CD14-positive monocyte (primary cell): ENCODE measurements at places on chromosomes 5 and 9. TPM values are rescaled to one million over a fixed set of nuclear protein-coding genes. Genes with fewer than 3 reads are reported as not detected.

The FRMD3 gene
- polyA plus RNA-seq = 1.6 and 2.8 TPM in 2 replicates

The AIF1L gene
- polyA plus RNA-seq = not detected

The TLX3 gene
- not detected for polyA plus RNA-seq

The GNA14 gene
- not detected for polyA plus RNA-seq

The KLHL9 gene
- 7.7 TPM for polyA plus RNA-seq

The OSMR gene
- polyA plus RNA-seq = not detected in 2 replicates

The SPATA31E1 gene
- 0.01 TPM in 1 of 2 replicates, not detected in the other for polyA plus RNA-seq

The LCN2 gene
- not detected in 2 replicates for polyA plus RNA-seq

The C9orf85 gene
- polyA plus RNA-seq = 3.0 and 5.4 TPM in 2 replicates

- no peaks in the 10 kb centered on the region for H3K27me3 ChIP-seq
- no peak overlapping the region for H3K4me3 ChIP-seq
- DNase-seq = no peak
- no peaks in the 10 kb centered on the region for H3K36me3 ChIP-seq
Measured at GRCh38 chr5:19853616-19854240, 134.3 kb downstream of the CDH18 start.

GRCh38 chr5:163534492-163535094, 29.2 kb downstream of the MAT2B start:
- DNase-seq = no peak
- H3K27ac ChIP-seq = no peak overlapping the region
- no peaks in the 10 kb centered on the region for H3K27me3 ChIP-seq
- no peak overlapping the region for H3K4me3 ChIP-seq
- no peaks in the 10 kb centered on the region for H3K36me3 ChIP-seq

GRCh38 chr5:56160723-56161438, 72.2 kb downstream of the ANKRD55 start:
- no peak overlapping the region for H3K4me3 ChIP-seq
- no peaks in the 10 kb centered on the region for H3K36me3 ChIP-seq
- DNase-seq = no peak
- no peaks in the 10 kb centered on the region for H3K27me3 ChIP-seq
- peak overlapping the region; percentile 97 for H3K27ac ChIP-seq
- peaks cover 93% of the 10 kb centered on the region for H3K4me1 ChIP-seq

- H3K27ac ChIP-seq = no peak overlapping the region
- DNase-seq = peak; percentile 25
- peaks cover 63% of the 10 kb centered on the region for H3K27me3 ChIP-seq
- H3K4me1 ChIP-seq = peaks cover 33% of the 10 kb centered on the region
- H3K36me3 ChIP-seq = no peaks in the 10 kb centered on the region
Measured at GRCh38 chr5:16937503-16938161, 1.5 kb upstream of the MYO10 start.

- no peak for DNase-seq
- H3K4me3 ChIP-seq = peak overlapping the region; percentile 90
- peak overlapping the region; percentile 46 for H3K27ac ChIP-seq
Measured at GRCh38 chr9:32384002-32384363, 460 bp upstream of the ACO1 start.

GRCh38 chr5:154388842-154389241, 57.0 kb upstream of the SAP30L start:
- no peak overlapping the region for H3K4me3 ChIP-seq
- no peaks in the 10 kb centered on the region for H3K27me3 ChIP-seq
- no peaks in the 10 kb centered on the region for H3K4me1 ChIP-seq

GRCh38 chr9:118578467-118578866, 790.8 kb downstream of the BRINP1 start:
- no peak overlapping the region for H3K27ac ChIP-seq
- H3K4me3 ChIP-seq = no peak overlapping the region
- no peaks in the 10 kb centered on the region for H3K27me3 ChIP-seq
- H3K36me3 ChIP-seq = no peaks in the 10 kb centered on the region
- no peak for DNase-seq

GRCh38 chr5:142997591-142997990, 227.4 kb downstream of the ARHGAP26 start:
- no peak for DNase-seq
- peaks cover 49% of the 10 kb centered on the region for H3K4me1 ChIP-seq
- H3K36me3 ChIP-seq = no peaks in the 10 kb centered on the region
- no peaks in the 10 kb centered on the region for H3K27me3 ChIP-seq

DNA sequence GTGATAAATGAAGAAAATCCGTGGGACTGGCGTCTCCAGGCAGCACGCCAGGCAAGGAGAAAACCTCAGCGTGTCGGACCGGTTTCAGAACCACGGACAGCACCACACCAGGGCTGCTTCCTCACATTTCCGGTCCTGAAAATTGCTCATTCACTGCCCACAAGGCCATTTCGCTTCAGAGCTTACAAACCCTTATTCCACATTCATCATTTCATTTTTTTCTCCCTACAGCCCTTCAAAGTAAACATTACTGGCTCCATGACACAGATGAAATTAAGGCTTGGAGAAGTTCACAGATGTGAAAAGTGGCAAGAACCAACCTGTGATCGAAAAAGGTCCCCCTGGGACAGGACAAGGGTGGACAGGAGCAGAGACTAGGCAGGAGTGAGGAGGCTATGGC, 1.5 kb upstream of the GPRIN1 start:
- H3K27ac ChIP-seq = no peak overlapping the region
- DNase-seq = peak; percentile 44
- H3K27me3 ChIP-seq = peaks cover 15% of the 10 kb centered on the region
- no peak overlapping the region for H3K4me3 ChIP-seq
- H3K36me3 ChIP-seq = no peaks in the 10 kb centered on the region

DNA sequence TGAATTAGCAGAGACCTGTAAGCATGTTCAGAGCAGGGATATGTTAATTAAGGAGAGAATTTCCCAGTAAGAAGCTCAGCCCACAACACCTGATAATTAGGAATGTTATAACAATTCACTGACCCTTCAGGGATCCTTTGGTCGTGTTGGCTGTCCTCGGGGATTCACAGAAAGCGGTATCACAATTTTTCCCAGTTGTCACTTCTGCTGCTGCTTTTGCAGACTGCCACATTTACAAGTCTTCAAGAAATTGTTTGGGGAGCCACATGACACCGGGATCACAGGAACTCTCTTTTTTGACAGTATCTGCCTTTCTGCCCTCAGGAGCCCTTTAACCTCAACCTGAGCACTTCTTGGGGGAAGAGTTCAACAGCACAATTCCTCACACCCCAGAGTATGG, 265.5 kb downstream of the GLIS3 start:
- no peak for DNase-seq
- H3K4me1 ChIP-seq = no peaks in the 10 kb centered on the region
- H3K36me3 ChIP-seq = no peaks in the 10 kb centered on the region
- H3K4me3 ChIP-seq = no peak overlapping the region
- H3K27ac ChIP-seq = no peak overlapping the region

DNA sequence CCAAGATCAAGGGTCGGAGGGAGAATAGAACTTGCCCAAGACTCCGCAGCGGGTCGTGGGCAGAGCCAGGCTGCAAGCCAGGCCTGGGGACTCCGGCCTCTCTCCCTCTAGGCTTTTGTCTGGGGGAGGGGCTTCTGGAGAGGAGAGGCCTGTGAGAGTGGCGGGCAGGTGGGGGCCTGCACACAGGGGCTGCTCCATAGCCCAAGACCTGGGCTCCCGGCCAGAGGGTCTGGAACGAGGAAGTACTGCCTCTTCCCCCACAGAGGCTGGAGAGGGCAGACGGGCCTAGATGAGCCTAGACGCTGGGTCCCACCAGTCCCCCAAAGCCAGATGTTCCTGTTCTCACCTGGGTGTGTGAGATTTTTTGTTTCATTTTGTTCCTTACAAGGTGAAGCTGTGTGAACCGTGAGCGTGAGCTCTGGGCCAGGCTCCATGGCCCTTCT, 5.2 kb upstream of the ST6GALNAC6 start:
- peaks cover 47% of the 10 kb centered on the region for H3K4me1 ChIP-seq
- no peaks in the 10 kb centered on the region for H3K36me3 ChIP-seq
- DNase-seq = peak; percentile 38
- no peaks in the 10 kb centered on the region for H3K27me3 ChIP-seq
- H3K4me3 ChIP-seq = peak overlapping the region; percentile 49

DNA sequence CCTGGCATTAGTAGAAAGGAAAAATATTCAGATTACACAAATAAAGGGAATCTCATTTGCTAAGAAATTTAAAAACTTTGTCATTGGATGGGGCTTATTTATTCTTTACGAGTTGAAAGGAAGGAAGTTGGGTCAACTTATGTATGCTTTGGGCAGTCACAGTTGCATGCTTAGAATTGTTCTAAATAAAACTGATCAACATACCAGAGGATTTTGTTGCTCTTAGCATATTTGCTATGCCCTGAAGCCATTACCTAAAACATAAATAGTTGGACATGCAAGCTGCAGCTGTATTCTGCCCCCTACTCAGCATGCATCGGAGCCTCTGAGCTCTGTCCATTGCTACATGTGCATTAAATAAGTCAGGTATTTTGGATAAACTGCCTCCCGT, 172.7 kb upstream of the MEF2C start:
- H3K4me1 ChIP-seq = no peaks in the 10 kb centered on the region
- H3K27me3 ChIP-seq = no peaks in the 10 kb centered on the region
- no peak overlapping the region for H3K4me3 ChIP-seq

DNA sequence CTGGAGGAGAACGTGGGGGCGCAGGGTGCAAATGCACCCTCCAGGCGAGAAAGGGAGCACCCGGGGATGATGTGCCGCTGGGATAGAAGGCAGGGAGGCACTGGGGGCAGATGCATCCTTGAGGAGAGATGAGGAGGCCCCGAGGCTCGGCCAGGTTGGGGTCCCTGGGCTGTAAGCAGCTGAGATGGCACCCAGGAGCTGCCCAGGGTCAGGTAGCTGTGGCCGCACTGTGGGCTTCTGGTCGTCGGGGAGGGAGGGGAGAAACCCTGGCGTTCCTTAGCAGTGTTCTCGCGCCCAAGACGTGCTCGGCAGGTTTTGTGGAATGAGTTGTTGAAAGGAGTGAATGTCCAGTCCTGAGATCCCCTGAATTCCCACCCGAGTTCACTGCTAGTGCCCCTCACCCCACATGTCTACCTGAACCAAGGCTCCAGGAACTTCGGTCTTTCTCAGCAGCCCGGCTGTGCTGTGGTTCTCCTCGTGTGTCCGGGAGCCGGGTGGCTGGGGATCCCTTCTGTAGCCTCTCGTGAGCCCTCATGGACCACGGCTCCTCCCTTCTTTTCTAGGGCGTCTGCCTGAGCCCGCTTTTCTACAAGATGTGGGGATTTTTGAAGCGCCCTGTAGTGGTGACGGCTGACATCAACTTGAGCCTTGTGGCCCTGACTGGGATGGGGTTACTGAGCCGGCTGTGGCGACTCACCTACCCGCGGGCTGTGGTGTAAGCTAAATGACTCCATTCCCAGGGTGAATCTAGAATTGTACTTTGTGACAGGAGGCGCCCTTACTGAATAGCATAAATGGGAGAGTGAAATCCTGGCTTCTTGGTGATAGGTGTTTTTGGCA, 1.1 kb downstream of the POMT1 start:
- peak overlapping the region; percentile 91 for H3K4me3 ChIP-seq
- no peak for DNase-seq

DNA sequence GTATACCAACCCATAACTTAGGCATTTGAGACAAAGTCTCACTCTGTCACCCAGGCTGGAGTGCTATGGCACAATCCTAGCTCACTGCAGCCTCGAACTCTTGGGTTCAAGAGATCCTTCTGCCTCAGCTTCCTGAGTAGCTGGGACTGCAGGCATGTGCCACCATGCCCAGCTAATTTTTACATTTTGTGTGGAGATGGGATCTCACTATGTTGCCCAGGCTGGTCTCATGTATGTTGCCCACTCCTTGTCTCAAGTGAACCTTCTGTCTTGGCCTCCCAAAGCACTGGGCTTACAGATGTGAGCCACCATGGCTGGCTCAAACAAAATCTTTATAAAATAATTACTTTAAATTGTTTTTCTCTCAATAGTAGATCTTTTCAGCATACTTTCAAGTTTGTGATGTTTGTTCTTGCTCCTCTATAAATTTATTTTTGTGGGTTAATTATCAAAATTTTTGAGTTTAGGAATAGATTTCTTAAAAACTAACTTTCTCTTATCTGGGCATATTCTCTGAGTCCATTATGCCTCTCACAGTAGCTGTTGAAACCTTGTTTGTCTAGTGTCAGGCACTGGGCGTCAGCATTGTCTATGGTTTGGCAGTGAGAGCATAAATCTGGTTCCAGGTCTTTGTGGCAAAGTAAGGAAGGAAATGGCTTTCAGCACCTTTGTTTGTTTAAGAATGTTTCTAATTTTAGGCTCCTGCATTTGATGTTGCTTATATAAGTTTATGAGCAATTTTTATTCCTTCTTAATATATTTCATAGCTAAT, 38.7 kb downstream of the NLN start:
- H3K27ac ChIP-seq = no peak overlapping the region
- no peak for DNase-seq
- peaks cover 34% of the 10 kb centered on the region for H3K36me3 ChIP-seq
- no peaks in the 10 kb centered on the region for H3K27me3 ChIP-seq
- H3K4me3 ChIP-seq = no peak overlapping the region

GRCh38 chr5:91941588-91941987, 558.5 kb upstream of the ARRDC3 start:
- H3K4me1 ChIP-seq = no peaks in the 10 kb centered on the region
- DNase-seq = no peak
- no peak overlapping the region for H3K27ac ChIP-seq
- no peaks in the 10 kb centered on the region for H3K27me3 ChIP-seq

GRCh38 chr9:126043681-126044080, 282.9 kb upstream of the MVB12B start:
- H3K4me1 ChIP-seq = no peaks in the 10 kb centered on the region
- H3K4me3 ChIP-seq = no peak overlapping the region
- no peaks in the 10 kb centered on the region for H3K27me3 ChIP-seq
- no peak overlapping the region for H3K27ac ChIP-seq

GRCh38 chr5:83313436-83313835, 158.1 kb upstream of the VCAN start:
- peak overlapping the region; percentile 12 for H3K27ac ChIP-seq
- H3K4me1 ChIP-seq = peaks cover 43% of the 10 kb centered on the region
- H3K36me3 ChIP-seq = peaks cover 13% of the 10 kb centered on the region
- DNase-seq = no peak

DNA sequence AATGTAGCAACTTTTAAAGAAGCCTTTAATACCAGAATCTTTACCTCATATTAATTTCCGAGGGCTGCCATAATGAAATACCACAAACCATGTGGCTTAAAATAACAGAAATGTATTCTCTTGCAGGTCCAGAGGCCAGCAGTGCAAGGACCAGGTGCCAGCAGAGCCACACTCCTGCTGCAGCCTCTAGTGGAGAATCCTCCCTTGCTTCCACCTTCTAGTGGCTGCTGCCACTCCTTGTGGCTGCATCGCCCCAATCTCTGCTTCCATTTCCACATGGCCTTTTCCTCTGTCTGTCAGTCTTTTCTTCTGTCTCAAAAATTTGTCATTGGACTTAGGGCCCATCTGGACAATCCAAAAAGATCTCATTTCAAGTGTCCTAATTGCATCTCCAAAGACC, 401.5 kb downstream of the EFNA5 start:
- H3K27me3 ChIP-seq = no peaks in the 10 kb centered on the region
- DNase-seq = no peak
- no peak overlapping the region for H3K4me3 ChIP-seq
- no peaks in the 10 kb centered on the region for H3K36me3 ChIP-seq
